H54 (cell line): ENCODE measurements at places on chromosomes 1 and 21.

GRCh38 chr1:119139857-119140176, 636 bp downstream of the WARS2 start:
- DNase-seq, result peak; percentile 7

GRCh38 chr1:197675583-197676208, 99.6 kb downstream of the DENND1B start:
- DNase-seq, result no peak

- no peak for DNase-seq
Measured at GRCh38 chr1:5757187-5757805, 234.9 kb downstream of the NPHP4 start.

DNA sequence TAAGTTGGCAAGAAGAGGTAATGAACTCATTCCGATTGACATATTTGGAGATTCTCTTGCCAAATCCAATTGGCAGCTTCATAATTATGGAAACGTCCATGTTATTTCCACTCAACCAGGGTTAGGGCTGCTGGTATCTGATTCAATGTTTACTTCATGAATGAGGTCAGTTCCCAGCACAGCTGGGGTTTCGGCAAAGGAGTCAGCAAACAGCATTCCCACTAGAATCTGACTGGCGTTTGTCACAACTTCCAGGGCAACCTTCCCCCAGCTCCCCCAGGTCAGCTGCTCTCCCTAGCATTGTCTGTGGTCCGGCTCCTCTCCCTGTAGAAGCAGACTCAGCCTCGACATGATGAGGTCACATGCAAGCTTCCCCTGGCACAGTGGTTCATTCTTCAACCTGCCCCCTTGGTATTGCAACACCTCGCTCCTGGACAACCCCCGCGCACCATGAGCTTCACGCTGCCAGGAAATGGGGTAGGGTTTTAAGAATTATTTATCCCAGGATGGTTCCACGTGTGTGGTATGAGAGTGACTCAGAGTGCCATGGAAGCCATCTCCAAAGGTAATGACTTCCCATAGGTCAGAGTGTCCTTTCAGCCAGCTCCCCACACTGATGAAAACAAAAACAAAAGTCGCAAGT, 100.7 kb upstream of the SLC25A33 start:
- DNase-seq, result peak; percentile 53

GRCh38 chr1:82377201-82377884, 576.6 kb downstream of the ADGRL2 start:
- DNase-seq, result peak; percentile 23
